ENCODE measurements at places on chromosomes 13 and 19.

GRCh38 chr13:80235166-80235966 lies 105.6 kb downstream of the SPRY2 start:
- no peak for DNase-seq

DNA sequence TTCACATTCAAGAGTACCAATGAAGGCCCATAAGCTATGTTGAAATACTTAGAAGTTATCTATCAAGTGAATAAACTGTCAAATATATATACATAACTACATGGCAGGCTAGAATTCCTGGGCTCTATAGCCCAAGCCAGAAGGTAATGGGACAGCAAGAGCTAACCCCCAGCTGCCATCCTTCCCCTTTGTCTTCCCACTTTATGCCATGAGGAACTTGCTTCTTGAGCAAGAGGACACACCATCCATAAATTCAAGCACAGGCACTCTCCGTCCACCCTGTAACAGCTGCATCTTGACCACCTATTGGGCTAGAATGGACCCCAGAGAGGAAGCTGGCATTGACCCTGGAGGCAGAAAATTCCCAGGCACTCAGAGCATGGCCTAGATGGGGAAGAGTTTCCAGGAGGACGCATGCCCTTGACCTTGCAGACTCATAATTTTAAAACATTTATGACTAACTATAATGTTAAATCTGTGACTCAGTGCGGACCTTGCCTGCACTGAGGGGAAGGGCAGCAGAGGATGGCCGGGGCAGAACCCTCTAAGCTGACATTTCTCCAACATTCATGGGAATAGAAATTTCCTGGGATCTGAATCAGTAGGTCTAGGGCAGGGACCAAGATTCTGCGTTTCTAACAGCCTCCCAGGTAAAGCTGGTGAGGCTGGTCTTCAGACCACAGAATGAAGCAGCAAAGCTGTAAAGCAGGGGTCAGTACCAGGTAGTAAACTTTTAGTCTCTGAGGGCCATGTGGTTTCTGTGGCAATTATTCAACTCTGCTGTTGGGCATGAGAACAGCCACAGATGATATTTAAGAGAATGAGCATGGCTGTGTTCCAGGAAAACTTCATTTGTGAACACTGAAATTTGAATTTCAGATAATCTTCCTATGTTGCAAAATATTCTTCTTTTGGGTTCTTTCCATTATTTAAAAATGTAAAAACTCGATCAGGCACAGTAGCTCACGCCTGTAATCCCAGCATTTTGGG lies 71.4 kb upstream of the CLDN10 start:
- no peak for DNase-seq

GRCh38 chr19:38741670-38742069 lies 2.6 kb downstream of the CAPN12 start:
- no peak for DNase-seq

- peak; percentile 56 for DNase-seq
Observed at GRCh38 chr19:15464394-15465385, at the start of gene RASAL3. Gene RASAL3, minus strand, starts transcription at chr19:15464544. Its CDS starts 186 bp downstream, at chr19:15464358.

- DNase-seq: no peak
Observed at GRCh38 chr13:24625870-24626849, 54.0 kb upstream of the ATP12A start.

DNA sequence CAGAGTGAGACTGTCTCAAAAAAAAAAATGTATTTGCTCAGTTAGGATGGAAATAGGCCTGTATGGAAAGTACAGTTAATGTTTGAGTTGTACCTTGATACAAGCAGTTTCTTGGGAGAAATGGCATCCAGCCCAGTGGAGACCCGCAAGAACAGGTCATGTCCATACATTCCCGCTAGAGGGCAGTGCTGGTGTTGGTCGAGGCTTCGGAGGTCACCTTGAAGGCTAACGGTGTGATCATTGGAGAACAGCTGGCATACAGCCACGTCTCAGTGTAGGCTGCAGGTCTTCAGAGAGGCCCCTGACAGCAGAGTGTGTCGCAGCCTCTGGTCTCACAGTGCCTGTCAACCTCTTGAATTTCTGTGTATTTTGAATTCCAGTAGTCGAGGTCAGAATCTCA lies 7.5 kb downstream of the ZNF610 start:
- DNase-seq: peak; percentile 30

DNA sequence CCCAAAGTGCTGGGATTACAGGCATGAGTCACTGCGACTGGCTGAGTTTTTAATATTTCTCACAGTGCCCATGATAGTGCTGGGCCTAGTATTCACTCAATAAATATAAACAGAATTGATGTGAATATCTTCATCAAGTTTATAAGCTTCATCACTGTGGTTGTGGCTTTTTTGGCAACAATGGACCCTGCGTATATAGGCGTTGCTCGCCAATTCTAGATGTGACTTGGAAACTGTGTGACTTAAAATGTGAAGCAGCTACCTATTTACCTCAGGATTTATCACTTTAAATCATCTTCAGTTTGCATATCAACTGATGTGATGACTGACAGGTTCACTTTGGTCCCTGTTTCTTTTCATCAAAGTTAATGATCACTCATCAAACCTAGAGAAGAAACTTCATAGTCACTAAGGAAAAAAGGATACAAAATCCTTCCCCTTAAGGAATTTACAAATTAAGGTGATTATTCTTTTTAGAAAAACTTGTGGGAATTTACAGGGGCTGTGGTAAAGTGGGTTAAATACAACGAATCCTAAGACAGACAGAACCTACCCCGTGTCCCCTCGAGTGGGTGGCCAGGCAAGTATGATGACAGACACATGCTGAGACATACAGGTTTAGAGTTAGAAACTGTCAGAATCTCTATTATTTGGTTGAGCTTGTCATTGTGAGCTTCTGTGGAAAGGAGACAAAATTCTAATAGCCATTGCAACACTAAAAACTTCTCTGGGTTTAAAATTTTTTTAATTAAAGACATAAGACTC lies 101.3 kb downstream of the AKAP11 start:
- no peak for DNase-seq

GRCh38 chr13:105918842-105919741 lies 616.4 kb downstream of the EFNB2 start:
- no peak for DNase-seq

DNA sequence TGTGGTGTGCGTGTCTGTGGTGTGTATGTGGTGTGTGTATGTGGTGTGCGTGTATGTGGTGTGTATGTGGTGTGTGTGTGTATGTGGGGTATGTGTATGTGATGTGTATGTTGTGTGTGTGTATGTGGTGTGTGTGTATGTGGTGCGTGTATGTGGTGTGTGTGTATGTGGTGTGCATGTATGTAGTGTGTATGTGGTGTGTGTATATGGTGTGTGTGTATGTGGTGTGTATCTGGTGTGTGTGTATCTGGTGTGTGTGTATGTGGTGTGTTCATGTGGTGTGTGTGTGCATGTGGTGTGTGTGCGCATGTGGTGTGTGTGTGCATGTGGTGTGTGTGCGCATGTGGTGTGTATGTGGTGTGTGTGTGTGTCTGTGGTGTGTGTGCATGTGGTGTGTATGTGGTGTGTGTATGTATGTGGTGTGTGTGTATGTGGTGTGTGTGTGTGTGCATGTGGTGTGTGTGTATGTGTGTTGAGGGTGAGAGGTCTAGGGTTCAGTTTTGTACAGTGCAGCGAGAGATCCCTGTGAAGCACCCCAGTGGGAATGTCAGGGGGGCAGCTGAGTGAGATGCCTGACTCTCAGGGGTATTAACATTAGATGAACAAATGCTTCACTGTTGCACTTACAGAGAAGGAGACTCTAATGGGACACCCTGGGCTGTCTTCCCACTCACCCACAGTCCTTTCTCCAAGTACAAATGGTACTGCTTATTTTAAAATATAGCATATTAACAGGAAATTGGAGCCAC lies 61.3 kb upstream of the MEDAG start:
- no peak for DNase-seq
